Cerebellar cortex (tissue), 1 donor: ENCODE measurements at places on chromosomes 4 and X.

- no peak for DNase-seq
Observed at GRCh38 chr4:41363384-41363981, 106.8 kb downstream of the UCHL1 start.

DNA sequence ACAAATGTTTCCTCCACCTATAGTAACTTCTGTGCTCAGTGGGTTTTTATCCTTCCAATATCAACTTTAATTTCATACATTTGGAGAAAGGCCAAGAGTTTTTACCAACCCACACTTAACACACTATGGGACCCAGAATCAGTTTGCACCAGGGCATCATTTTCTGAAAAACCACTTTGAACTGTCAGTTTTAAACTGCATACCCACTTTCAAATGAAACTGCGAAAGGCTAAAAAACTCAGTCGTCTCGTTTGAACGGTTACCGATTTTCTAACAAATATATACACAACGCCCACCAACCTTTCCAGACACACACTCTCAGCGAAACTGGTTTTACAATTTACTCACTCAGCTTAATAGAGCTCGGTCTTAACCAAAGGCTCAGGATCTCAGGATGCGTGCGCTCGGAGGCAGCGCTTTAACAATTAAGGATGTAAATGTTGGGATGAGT, 376 bp downstream of the ABCG2 start:
- no peak for DNase-seq

DNA sequence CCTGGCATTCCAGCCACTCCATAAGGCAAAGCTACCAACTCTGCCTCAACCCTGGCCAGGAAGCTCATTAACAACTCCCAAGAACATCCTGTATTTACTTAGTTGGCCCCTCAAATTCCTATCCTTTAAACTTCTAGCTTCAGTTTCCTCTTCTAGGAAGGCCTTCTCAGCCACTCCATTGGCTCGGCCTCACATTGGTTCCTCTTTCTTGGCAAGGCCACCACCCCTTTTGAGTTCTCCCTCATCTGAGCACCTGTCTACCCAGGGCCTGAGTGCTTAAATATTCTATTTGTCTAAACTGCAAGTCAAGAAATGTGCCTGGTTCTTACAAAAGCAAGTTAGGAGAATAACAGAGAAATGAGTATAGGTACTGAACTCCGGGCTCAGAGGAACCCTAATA, 10.0 kb downstream of the SMC1A start:
- DNase-seq: no peak

DNA sequence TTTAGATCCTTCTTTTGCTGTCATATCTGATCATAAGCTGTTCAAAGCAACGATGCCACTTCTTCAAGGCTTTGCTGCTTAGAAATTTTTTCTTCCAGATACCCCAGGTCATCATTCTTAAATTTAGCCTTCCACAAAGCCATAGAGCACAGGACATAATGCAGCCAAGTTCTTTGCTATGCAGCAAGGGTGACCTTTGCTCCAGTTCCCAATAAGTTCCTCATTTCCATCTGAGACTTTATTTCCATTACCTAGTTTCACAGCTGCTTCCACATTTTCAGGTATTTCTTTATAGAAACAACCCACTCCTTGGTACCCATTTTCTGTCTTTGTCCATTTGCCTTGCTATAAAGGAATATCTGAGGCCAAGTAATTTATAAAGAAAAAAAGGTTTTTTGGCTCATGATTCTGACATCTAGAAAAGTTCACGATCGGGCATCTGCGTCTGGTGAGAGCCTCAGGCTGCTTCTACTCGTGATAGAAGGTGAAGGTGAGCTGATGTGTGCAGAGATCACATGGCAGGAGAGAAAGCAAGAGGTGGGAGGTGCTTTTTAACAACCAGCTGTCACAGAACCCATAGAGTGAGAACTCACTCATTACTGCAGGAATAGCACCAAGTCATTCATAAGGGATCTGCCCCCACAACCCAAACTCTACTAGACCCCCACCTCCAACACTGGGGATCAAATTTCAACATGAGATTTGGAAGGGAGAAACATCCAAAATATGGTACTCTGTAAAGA, 11.8 kb upstream of the TASL start:
- DNase-seq: no peak

DNA sequence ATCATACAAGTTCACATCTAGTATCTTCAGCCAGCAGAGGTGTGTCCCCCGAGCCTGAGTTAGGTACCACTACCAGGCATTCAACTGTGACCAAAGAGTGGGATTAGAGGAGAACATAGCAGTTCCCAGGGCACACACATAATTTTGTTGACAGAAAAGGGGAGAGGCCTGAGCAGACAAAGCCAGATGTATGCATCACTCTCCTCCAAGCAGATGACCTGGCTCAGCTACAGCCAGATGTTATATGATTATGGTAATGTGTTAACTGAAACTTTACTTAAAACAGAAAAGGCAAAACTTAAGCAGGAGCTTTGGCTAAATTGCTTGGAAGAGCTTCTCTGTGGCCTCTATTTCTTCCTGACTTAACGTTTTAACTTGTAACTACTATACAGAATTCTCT, 88.9 kb downstream of the CC2D2A start:
- DNase-seq: no peak

- no peak for DNase-seq
Observed at GRCh38 chrX:116009861-116010710, 160.5 kb upstream of the AGTR2 start.
